ENCODE measurements at places on chromosomes 2 and 18.

- DNase-seq, result no peak
These were observed 1.6 kb downstream of the CDH2 start for GRCh38 chr18:28175150-28175929.

- DNase-seq, result no peak
These were observed 100.6 kb downstream of the BABAM2 start for GRCh38 chr2:27991146-27991545.

DNA sequence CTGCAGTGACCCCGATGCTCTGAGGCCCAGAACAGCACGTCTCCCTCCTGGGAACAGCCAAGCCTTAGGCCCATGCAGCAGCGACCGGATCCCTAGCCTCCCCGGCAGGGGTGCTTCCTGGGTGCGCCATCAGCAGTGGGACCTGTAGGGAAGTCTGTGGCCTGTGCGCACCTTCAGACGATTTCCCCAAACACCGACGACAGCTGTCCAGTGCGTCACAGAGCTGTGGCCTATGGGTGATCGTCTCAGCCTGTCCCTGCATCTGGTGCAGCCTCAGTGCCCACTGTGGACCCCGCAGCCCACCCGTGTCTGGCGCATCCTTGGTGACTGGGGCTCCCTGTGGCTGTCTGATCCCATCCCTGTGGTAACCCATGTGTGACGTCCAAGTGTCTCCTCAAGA lies 9.0 kb downstream of the GPC1 start:
- DNase-seq, result no peak

GRCh38 chr18:37937287-37937686 lies 371.7 kb upstream of the CELF4 start:
- DNase-seq, result no peak

GRCh38 chr2:174775571-174775980 lies 11.3 kb upstream of the CHRNA1 start:
- no peak for DNase-seq

DNA sequence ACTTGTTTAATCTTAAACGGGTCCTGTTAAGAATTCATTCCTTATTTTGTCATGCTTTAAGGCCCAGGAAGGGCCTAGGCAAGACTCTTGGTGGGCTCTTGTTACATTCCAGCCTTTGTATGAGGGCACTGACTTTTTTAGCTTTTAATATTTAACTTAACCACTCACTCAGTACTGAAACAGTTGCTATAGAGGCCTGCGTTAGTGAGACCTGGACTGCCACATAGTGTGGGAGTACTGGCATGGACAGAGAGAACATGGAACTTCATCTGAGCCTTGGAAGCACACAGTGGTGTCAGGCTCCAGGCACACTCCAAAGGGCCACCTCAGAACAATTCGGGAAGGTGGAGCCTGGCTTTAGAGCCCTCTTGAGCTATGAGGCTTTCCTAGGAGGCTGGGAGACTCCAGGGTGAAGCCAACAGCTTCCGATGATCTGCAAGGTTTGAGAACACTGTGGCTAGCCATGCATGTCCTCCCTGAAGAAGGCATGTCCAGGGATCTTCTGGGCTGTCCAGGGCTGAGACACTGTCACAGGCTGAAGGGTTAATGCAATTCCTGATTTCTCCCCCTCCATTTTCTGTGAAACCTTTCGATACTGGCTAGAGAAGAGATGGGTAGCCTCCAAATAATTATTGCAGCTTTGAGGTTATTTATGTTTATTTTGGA lies 155.4 kb upstream of the ACAA2 start:
- no peak for DNase-seq

GRCh38 chr2:135086222-135086621 lies 34.1 kb downstream of the RAB3GAP1 start:
- no peak for DNase-seq

DNA sequence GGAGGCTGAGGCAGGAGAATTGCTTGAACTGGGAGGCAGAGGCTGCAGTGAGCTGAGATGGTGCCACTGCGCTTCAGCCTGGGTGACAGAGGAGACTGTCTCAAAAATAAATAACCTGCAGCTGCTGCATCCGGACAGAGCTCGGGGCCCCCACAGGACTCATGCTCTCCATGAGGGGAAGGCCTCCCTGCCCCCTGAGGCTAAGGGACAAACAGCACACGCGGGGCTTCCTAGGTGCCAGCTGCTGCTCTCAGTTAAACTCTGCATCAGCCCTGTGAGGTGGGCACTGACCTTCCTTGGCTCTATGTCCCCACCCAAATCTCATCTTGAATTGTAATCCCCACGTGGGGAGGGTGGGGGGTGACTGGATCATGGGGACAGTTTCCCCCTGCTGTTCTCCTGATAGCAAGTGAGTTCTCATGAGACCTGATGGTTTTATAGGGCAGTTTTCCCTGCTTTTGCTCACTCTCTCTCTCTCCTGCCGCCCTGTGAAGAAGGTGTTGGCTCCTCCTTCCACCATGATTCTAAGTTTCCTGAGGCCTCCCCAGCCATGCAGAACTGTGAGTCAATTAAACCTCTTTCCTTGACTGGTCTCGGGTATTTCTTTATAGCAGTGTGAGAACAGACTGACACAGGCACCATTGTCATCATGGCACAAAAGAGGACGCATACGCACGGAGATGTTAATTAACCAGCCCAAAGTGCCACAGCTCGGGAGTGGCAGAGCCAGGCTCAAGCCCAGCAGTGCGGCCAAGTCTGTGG lies 49.9 kb upstream of the TAF1B start:
- no peak for DNase-seq

DNA sequence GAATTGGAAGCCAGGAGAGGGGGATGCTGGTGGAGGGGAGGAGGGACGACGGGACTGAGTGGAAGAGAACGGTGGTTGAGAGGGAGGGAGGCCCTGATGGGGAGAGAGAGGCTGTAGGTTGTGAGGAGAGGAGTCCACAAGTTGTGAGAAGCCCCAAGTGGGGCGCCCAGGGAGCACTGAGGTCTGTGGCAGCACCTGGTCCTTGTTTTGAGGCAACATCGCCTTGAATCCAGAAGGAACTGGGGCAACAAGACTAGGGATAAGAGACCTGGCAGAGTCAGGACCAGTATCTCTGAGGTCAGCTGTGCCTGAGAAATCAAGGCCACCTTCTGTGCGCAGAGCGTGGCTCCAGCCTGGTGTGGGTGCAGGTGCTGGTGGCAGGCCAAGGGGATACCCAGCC lies 1.1 kb downstream of the PRR30 start:
- no peak for DNase-seq

DNA sequence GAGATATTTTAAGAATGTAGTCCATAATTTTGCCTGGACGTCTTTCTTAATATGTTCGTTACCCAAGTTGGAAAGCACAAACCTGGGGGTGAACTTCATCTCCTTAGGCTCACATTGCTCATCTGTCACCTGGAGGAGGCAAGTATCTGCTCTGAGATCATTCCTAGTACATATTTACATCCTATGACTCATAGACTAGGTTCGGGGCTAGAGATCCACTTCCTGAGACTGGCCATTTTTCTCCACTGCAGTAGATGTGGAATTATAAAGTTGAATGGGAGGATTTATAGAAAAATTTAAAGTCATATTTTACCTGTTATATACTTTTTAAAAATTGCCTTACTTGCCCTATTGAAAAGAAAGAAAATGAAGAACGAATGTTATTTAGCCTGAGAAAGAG lies 77.5 kb upstream of the PROKR1 start:
- no peak for DNase-seq

- DNase-seq, result no peak
These were observed 53.8 kb downstream of the CYP27C1 start for GRCh38 chr2:127166231-127166860.

DNA sequence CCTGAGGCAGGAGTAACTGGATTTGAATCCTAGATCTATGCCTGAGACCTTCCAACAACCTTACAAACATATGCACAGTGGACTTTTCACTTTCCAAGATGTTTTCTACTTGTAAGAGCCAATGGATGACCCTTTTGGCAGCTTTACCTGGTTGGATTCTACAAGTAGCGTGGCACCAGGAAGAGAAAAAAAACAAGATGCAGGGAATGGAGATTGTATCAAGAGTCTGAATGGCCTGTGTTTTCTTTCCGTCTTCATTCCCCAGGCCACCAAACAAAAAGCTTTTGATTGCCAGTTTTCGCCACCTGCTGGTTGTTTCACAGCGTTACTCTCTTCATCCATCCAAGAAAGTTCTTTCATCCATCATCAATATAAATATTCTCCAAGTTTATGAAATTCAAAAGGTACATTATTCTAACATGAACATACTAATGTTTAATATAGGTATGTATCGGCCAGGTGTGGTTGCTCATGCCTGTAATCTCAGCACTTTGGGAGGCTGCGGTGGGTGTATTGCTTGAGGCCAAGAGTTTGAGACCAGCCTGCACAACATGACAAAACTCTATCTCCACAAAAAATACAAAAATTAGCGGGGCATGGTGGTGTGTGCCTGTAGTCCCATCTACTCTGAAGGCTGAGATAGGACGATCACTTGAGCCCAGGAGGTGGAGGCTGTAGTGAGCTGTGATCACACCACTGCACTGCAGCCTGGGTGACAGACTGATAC lies 3.5 kb upstream of the BCL2 start:
- DNase-seq, result peak; percentile 56

- DNase-seq, result no peak
These were observed 104.6 kb upstream of the EML6 start for GRCh38 chr2:54618646-54619565.

DNA sequence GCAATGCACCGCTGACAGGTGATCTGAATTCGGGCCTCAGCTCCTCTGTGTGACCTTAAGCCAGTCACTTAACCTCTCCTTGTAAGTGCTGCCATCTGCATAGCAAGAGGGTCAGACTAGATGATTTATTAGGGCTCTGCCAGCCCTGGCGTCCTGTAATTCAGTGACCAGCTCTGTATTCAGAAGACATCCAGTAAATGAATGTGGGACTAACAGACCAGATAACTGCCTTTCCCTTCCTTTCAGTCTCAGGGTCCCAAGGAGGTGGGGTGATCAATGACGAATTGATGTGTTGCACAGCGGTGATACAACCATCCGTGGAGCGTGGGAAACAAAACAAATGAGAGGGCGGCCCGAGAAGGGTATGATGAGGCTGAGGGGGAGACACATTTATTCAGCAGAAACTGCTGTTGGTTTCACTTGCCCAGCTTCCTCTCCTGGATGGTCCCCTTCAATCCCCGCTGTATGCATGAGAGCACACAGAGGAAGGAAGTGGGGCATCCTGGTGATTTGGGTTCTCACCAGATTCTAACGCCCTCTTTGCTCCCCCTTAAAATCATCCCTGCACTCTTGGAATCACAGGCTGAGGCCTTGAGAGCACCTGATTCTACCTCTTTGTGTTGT lies 92.8 kb downstream of the VIT start:
- DNase-seq, result no peak

DNA sequence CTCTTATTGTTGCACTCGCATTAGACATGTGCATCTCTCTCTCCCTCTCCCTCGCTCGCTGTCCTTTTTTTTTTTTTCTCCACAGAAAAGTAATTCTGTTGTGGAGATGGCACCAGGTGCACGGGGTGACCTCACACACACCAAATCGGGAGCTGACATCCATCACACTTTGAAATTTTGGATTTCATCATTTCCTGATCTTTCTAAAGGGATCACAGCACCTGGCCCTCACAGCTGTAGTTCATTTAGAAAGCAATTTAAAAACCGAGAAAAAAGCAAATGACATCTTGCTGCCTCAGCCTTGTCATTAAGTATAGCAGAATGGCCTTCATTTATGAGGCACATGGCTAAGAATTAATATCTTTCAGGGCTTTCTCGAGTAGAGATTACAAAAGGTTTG lies 717.2 kb downstream of the RNF144A start:
- DNase-seq, result no peak

DNA sequence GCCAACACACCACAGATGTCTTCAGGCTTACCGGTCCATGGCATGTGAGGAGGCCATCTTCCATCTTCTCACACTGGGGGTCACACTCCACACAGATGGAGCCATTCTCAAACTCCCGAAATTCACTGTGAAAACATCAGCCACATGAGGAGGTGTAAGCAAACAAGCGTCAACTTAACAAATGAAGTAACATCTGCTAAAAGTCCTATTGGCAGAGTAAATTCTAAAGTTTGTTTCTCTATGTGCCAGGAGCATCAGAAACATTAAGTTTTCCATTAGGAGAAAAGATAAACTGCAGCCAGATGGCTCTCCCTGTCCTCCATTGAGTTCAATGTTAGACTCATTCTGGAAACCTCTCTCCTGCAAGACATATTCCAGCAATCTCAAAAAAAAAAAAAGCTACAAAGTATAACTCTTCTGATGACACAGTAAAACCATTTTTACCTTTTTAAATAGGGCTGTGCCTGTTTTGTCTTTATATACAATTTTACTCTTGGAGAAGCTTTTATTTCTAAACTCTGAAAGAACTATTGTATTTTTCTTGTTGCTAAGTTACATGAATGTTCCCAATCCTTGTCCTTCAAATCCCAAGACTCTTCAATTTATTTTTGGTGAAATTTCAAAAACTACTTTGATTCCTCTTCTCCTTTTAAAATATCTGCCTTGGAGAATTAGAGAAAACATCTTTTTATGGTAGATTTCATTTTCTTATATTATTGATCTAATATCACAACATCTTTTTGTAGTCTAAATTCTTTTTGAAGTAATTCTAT lies 865.3 kb downstream of the ERBB4 start:
- no peak for DNase-seq

DNA sequence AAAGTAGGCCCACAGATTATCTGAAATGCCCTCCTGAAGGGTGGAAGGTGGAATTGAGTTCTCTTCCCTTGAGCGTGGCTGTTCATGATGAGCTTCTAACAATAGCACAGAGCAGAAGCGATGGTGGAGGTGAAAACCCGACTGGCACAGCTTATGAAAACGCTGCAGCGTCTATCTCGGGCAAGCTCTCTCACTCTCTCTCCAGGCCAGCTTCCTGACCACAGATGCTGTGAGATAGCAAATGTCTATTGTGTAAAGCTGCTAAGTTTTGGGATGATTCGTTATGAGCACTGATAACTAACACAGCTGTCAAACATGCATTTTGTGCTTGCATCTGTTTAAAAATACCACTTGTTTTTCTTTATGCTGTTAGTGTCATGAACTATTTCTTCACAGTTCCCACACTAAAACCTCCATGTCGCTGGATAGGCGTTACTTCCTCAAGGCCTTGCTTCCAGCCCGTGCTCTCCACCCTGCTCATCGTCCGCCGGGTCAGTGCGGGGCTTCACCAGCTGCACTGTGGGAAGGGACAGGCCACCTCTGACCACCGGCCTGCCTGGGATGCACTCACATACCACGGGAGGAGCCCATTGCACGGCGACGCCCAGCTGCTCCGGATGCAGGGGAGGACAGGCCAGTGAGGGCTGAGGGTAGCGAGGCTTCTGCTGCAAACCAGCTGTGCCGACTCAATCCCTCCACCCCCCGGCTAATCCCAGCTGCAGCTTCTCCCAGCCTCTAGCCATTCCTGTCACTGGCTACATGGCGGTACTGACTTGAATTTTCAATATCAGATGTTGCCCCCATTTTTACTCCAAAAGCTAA lies 60.0 kb upstream of the OTOS start:
- DNase-seq, result no peak
